ENCODE measurements at places on chromosomes 7 and 10.

GRCh38 chr7:148395990-148396716 lies 194.4 kb upstream of the C7orf33 start:
- peak; percentile 22 for DNase-seq

GRCh38 chr7:24884401-24884800 lies 95.6 kb downstream of the OSBPL3 start:
- DNase-seq, result peak; percentile 36

GRCh38 chr7:128063088-128063487 lies 31.9 kb upstream of the LRRC4 start:
- DNase-seq, result no peak

GRCh38 chr10:125137601-125138438 lies 22.5 kb downstream of the CTBP2 start:
- DNase-seq, result peak; percentile 89

GRCh38 chr10:34449836-34450235 lies 365.3 kb downstream of the PARD3 start:
- no peak for DNase-seq

DNA sequence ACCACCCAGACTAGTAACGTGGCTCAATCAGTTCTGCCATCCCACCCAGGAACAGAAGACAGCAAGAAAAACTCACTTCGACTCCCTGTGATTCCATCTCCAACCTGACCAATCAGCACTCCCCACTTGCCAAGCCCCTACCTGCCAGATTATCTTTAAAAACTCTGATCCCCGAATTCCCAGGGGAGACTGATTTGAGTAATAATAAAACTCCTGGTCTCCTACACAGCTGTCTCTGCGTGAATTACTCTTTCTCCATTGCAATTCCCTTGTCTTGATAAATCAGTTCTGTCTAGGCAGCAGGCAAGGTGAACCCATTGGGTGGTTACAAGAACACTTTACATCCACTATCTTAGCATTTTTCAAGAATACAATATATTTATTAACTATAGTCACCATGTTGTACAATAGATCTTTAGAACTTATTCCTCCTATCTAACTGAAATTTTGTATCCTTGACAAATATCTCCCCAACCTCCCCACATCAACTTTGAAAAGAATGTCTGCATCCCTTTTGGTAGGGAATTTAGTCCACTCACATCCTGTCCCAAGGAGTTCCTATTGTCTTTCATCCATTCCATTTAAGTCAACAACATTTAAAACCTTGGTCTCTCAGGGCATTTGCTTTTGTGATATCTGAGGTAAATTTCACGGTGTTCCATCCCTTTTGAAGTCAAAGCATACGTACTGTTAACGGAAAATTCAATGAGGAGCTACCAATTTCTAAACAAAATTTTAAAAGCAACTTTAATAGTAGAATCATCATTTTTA lies 163.7 kb downstream of the MACC1 start:
- no peak for DNase-seq

GRCh38 chr7:126489874-126490273 lies 762.9 kb downstream of the GRM8 start:
- DNase-seq, result no peak

DNA sequence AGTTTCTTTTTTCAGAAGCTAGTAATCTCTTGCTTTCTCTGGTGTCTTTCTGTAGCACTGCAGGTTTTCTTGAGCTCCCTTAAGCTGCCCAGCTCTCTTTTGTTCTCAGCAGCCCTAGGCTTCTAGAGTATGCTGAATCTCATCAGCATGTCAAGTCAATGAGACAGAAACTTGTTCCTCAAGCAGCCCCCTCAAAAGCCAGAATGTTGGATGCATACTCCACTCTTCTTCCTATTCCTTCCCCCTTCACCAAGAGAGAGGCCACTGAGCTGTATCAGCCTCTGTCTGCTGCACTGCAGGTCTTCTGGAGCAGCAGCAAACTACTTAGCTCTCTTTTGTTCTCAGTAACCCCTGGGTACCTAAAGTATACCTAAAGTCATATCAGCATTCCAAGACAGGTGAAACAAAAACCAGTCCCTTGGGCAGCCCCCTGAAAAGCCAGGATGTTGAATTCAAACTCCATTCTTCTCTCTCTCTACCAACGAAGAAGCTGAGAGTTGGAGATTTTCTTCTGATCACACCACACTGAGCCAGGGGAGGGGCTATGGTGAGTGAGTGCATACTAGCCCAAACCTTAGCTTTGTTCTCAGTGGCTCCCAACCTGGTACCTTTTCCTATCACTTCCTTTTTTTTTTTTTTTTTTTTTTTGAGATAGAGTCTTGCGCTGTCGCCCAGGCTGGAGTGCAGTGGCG lies 73.3 kb upstream of the WAC start:
- no peak for DNase-seq

DNA sequence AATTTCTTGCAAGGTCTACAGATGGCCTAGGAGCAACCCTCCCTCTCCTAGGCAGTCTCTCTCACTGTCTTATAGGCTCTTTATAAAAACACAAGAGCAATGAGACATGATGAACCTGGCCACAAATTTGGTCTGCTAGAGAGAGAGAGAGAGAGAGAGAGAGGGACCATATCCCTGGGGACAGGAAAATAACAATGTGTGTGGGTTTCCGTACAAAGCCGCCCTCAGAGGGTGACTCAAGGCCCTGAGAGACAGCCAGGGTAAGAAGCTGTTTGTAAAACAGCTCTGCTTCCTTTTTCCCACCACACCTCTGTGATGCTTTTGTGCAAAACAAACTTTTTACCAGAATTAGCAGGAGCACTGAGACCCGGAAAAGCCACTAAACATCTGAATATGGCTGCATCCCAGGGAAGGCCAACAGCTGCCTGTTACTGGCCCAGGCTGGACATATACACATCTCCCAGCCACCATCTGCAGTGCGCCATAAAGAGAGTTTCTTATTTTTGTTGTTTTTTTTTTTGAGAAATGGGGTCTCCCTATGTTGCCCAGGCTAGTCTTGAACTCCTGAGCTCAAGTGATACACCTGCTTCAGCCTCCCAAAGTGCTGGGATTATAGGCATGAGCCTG lies 18.4 kb downstream of the GIMAP5 start:
- DNase-seq, result no peak

DNA sequence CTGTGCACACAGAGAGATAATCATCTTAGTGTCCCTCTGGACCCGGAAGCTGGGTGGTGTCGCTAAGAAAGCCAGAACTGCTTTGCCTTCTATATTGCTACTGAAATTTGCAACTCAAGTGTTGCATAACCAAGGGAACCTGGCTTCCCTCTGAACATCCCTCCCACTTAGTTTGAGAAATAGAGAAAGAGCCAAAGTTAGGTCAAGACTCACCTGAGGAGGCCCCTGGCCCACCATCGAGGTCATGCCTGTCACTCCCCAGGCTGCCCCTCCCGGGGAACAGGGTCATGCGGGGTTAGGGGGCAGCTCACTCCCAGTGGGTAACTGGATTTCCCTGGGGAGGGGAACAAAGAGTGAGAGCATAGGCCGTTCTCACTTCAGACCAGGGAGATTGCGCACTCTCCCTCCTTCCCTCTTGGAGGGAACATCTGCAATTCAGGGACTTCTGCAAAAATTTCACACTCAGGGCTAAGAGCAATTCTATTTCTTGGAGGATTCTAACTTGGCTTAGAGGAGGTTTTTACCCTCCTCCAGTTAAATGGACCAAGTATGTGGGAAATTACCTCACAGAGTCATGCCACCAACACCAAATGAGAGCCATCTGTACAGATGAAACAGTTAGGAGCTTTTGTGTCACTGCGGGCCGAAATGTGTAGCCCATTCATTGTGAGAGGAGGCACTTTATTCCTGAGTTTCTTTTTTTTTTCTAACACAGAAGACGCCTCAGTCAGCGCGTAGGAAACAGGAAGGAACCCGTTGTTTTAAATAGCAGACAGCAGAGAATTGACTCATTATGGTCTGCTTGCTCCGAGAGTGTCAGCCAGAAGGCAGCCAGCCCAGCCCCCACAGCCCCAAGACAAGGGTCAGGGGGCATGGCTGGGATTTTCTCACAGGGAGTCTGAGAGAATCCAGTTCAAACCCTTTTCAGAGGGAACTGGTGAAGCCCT lies 221.3 kb downstream of the ARHGAP12 start:
- no peak for DNase-seq

DNA sequence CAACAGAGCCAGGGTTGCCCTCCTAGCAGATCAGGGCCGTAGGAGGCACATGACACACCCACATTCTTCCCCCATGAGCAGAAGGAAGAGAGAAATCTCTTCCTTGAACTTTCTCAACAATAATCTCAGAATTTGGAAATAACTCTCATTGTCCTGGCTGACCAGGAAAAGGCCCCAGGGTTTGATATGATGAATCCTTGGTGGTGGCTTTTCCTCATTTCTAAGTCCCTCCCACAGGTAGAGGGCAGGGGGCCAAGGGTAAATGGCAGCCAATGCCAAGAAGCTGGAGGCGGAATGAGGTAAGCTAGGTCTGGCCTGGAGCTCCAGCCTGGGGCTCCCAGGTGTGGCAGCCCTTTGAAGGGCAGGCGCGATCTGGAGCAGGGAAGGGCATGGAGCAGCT lies 67.8 kb downstream of the GRB10 start:
- no peak for DNase-seq

GRCh38 chr7:154735766-154736165 lies 267.2 kb downstream of the PAXIP1 start:
- DNase-seq, result no peak

DNA sequence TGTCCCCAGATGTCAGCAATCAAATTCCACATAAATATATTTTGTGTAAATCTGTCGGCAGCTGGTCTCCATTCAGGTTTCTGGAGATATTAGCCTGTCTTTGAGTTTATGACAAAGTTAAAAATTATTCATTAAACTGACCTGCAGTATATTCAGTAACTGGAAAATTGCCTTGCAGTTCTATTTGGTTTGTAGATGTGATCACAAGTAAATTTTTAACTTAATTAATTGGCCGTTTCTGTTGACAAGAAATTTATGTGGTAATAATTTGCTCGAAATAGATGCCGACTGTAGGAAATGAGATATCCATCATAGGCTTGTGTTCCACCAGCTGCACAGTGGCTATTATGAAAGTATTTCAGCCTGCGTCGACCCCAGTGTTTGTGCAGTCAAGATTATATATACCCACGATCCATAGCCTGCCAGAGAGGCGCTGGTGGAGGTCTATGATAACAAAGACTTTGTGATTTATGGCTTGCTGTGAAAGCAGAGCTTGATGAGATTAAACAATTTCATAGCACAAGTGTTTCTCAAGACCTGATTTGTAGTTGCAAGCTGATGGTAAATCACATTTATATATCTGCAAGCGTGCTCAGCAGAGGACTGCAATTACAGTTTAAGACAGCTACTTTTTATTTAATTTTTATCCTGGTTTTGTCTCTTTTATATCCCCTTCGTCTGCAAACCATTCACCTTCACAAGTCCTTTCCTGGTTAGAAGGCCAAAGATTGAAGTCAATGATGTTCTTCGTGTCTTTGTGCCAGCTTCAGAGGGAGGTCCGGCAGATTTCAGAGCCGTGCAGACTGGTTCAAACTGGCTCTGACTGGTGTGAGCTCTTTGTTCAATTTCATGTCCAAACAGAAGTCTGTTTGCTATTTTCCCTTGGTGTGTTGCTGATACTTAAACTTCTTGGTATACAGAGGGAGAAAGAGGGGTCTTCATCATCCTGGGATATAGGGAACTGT lies 850.9 kb downstream of the LRMDA start:
- peak; percentile 76 for DNase-seq

DNA sequence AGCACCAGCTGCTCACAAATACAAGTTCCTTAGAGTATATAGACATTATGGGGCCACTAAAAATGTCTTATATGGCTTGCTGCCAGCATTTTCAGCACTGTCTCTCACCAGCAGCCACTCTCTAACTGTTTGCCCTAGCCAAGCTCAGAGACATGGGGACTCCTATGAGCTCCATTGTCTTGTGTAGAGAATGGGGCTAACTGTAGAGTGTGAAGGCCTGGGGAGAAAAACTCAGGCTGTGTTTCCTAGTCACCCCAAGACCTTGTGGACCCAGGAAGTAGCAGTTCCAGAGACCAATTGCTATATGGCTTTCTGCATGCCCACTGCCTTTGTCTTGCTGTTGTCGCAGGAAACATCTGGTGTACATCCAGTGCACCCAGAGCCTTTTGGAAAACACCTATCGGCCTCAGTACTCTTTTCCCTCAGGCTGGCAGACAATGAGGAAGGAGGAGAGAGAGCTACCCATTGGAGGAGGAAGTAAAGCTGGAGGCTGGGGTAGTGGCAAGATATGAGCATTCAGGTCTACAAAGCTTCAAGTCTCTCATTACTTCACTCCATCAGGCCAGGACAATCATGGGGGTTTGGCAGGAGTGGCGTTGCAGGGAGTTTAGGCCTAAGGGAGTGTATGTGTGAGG lies 28.4 kb downstream of the ENTPD1 start:
- peak; percentile 1 for DNase-seq

DNA sequence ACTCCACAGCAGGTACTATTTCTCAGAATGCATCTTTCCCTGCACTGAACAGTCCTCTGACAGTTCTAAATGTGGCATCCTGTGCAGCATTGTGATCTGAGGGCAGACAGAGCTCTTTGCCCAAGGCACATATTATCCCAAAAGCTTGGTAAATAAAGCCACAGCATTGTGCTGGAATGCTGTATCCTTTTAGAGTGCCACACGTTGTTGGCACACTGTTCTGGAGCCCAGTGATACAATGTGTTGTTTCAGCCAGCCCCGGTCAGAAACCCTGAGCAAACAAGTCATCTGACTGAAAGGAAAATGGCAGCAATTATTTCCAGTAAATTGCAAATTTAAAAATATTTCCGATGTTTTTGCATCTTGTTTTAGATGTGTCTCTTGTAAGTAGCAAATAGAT lies 45.4 kb downstream of the NAMPT start:
- no peak for DNase-seq

GRCh38 chr10:63204667-63205391 lies 71.7 kb downstream of the NRBF2 start:
- no peak for DNase-seq

GRCh38 chr7:133484086-133484485 lies 231.2 kb downstream of the EXOC4 start:
- no peak for DNase-seq

GRCh38 chr10:117596706-117597105 lies 54.2 kb downstream of the EMX2 start:
- no peak for DNase-seq

DNA sequence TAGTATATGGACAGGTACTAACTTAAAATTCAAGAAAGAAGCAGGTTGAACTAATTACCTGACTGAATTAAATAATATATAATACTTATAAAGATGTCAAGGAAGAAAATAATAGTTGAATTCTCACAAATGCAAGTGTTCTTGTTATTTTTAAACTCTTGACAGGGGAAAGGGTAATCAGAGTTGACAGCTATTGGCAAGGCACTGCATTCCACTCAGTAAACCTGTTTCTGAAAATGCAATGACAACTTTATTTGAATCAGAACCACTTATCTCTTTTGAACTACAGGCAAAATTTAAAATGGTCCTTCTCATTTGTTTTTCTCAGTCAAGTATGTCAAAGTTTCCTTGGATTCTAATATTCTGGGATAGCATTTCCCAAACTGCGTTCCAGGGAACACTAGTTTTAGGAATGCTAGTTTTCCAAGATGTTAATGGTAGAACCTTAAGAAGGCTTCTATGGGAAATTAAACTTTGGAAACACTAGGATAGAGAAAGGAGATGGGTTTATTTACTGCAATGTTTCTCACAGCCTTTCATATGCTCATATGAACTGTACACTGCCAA lies 103.7 kb upstream of the LRRN3 start:
- DNase-seq, result no peak

Data from NCI-H1092 treated with DMSO at 0.1 percent for 48 hours (cell line).